Activated CD4-positive, alpha-beta T cell treated with anti-CD3 and anti-CD28 coated beads, Interleukin-10, Interleukin-2, amounts not matched to agents 100 ng/mL and 50 ng/mL, durations not matched to agents 16 hours and 8 hours (primary cell): ENCODE measurements at places on chromosomes 11 and 22.

- DNase-seq, result peak; percentile 45
Measured at GRCh38 chr11:44104481-44105294, 9.2 kb downstream of the EXT2 start.

- DNase-seq, result no peak
Measured at GRCh38 chr11:77299528-77299993, 1.9 kb downstream of the GDPD4 start.

DNA sequence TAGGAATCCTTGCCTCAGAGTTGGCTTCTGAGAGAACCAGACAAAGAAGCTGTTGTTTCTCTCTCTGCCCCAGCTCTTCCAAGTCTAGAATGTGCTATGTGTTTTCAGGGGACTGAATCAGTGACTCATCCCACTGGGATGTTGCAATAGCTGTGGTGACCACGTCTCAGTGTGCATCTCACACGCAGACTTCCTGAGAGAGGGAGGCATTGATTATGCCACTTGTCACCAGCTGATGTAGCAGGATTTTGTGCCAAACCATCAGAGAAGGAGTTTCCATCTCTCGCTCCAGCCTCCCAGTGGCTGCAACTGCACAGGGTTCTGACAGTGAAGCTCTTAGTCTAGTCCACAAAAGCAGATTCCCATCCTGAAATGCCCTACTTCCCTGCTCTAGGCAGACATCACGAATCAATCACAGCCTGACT is 455.8 kb downstream of the MIAT start:
- peak; percentile 47 for DNase-seq

GRCh38 chr11:3942956-3943497 is 87.6 kb downstream of the STIM1 start:
- no peak for DNase-seq

GRCh38 chr11:79249295-79249993 is 191.4 kb downstream of the TENM4 start:
- no peak for DNase-seq
